Activated T-helper 1 cell treated with anti-CD3 and anti-CD28 coated beads, Interleukin-12 subunit alpha, Interleukin-12 subunit beta, Interleukin-2, Interleukin-4 antibody, amounts not matched to agents 30 ng/mL and 10 ng/mL and 1 ng/mL, durations not matched to agents 14 hours and 24 hours and 36 hours (primary cell): ENCODE measurements at places on chromosomes 6 and 20. TPM values are rescaled to one million over a fixed set of nuclear protein-coding genes. Genes with fewer than 3 reads are reported as not detected.

Gene TMEM239
- not detected in 2 replicates for total RNA-seq

Gene PROCR
- total RNA-seq = 0.75 and 0.78 TPM in 2 replicates

Gene SRSF3
- 525 and 546 TPM in 2 replicates for total RNA-seq

Gene BMP2
- total RNA-seq = 0.08 and 0.12 TPM in 2 replicates

Gene RAET1L
- not detected in 2 replicates for total RNA-seq

Gene SSTR4
- total RNA-seq = not detected in 2 replicates

Gene MYB
- total RNA-seq = 57.3 and 60.4 TPM in 2 replicates

Gene HAO1
- total RNA-seq = not detected in 2 replicates

Gene DNAH8
- 0.03 and 0.05 TPM in 2 replicates for total RNA-seq

Gene FLOT1
- total RNA-seq = 252 and 262 TPM in 2 replicates

Gene MBOAT1
- 12.2 and 13.5 TPM in 2 replicates for total RNA-seq

Gene HDGFL1
- not detected in 2 replicates for total RNA-seq

Gene TBX18
- total RNA-seq = not detected in 2 replicates

Gene TCF21
- not detected in 2 replicates for total RNA-seq

Gene PRDM13
- 0.15 TPM in 1 of 2 replicates, not detected in the other for total RNA-seq

Gene FABP7
- total RNA-seq = not detected in 2 replicates

Gene FAM209A
- 1.3 and 1.5 TPM in 2 replicates for total RNA-seq

Gene ANGPT4
- not detected in 2 replicates for total RNA-seq

Gene CDC5L
- total RNA-seq = 28.1 and 28.4 TPM in 2 replicates

Gene USP49
- 4.8 and 5.3 TPM in 2 replicates for total RNA-seq

Gene RAB44
- total RNA-seq = 0.05 and 0.10 TPM in 2 replicates

Gene ARMH2
- not detected in 2 replicates for total RNA-seq

Gene ULBP1
- 0.91 and 0.99 TPM in 2 replicates for total RNA-seq

Gene DAAM2
- not detected in 2 replicates for total RNA-seq

Gene TSHZ2
- total RNA-seq = 26.0 and 27.5 TPM in 2 replicates

Gene CRYBG1
- 10.2 and 11.4 TPM in 2 replicates for total RNA-seq

Gene FAM217B
- total RNA-seq = 33.9 and 35.6 TPM in 2 replicates

Gene BMP5
- not detected in 2 replicates for total RNA-seq

Gene OGFR
- total RNA-seq = 51.2 and 56.4 TPM in 2 replicates
